GDM1 (cell line): ENCODE measurements at places on chromosomes 3 and 15.

DNA sequence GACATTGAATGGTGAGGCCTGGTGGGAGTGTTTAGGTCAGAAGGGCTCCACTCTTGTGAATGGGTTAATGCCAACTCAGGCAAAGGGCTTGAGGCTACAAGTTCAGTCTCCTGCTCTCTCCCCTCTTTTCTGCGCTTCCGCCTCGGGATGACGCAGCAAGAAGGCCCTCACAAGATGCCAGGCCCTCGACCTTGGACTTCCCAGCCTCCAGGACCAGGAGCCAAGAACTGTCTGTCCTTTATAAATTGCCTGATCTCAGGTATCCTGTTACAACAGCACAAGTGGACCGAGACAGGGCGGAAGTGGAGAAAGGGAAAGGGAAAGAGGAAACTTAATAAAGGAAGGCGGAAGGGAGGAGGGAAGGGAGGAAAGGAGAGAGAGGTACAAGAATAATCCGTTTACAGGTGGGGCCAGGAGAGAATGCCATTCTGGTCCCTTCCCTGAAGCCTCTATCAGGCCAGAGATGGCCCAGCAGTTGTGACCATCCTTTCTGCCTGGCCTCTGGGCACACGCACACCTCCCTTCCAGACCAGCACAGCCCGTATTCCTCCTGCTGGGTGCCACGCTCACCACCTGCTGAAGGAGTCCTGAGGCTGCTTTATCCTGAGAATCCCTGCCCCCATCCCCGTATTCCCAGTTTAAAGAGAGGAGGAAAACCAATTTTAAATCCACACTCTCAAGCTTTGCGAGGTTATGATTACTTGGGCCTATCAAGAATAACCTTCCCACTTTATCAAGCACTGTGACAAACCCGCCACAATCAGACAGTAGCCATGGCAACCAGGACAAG lies 64.2 kb downstream of the OXNAD1 start:
- DNase-seq, result no peak

DNA sequence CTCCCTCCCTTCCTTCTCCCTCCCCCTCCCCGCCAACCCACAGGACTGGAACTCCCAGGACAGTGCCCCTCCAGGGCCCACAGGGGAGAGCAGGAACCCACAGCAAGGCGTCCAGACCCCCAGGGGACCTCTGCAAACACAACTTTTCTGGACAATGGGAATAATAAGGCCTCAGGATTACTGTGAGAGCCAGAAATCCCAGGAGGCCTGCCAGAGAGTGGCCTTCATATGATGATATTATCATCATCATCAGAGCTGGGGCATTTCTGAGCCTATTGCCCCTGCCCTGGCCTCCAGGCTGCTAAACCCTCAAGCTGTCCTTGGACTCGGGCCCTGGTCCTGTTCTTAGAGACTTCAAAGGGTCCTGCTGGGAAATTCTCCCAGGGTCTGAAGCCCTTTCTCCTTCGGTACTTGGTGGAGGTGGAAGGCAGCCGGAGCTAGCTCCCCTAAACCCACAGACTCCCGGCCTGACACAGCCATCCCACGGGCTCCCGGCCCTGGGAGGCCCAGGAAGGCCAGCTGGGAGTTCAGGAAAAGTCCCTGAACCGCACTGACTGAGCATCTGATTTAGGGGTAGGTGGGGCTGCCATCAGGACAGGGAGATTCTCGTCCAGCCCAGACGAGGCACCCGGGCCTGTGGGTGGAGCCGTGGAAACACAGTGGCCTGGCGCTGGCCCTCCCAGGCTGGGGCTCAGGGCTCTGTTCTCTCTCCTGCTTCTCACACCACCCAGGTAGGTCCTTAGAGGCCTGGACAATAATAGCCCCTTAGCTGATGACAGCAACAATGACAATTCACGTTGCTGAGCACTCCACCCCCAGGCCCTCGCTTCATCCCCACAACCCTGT lies 4.9 kb downstream of the CALML4 start:
- no peak for DNase-seq

DNA sequence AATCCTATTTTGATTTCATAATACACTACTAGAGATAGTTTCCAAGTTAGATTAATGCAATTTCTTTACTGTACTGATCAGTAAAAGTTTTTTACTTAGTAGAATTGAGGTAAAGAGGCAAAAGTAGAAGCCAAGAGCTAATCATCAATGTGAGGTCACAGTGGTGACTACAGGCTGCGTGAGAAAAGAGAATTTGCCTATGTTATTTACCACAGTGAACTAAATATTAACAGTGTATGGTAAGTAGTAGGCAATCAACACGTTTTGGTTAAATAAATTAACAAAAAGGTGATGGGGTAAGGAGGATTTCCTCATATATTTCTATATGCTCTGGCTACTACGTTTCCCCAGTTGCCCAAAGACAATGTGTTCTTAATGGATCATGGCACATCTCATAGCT lies 202.2 kb upstream of the CMC1 start:
- DNase-seq, result no peak

DNA sequence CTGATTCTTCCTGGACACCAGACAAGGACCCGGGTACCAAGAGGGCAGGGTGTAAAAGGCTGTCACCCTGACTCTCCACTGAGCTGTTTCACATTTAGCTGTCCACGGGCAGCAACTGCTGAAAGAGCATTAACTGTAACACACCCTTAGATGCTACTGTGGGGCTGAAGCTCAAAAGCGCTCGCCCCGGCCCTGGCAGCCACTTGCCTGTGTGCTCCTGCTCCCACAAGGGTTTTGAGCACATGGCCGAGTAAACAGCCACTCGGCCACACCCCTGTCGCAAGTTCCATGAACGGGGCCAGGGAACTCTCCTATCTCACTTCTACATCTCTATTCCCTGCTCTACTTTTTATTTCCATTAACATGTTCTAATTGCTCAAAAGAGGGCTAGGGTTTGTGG lies 421.7 kb downstream of the TUSC7 start:
- no peak for DNase-seq

DNA sequence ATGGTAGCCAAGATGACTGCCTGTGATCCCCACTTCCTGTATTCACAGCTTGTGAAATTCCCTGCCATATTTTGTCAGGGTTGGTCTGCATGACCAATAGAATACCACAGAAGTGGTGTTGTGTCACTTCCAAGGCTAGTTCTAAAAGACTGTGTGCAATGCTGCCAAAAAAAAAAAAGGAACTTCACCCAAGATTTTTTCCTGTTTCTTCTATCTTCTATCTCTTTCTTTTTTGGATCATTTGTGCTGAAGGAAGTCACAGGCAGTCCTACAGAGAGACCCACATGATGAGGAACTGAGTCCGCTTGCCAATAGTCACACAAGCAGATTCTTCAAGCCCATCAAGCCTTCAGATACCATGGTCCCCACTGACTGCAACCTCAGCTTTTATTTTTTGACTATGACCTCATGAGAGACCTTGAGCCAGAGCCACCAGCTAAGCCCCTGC lies 18.1 kb upstream of the RAF1 start:
- DNase-seq, result peak; percentile 42

- no peak for DNase-seq
Measured at GRCh38 chr3:74661672-74662071, 47.2 kb upstream of the CNTN3 start.

DNA sequence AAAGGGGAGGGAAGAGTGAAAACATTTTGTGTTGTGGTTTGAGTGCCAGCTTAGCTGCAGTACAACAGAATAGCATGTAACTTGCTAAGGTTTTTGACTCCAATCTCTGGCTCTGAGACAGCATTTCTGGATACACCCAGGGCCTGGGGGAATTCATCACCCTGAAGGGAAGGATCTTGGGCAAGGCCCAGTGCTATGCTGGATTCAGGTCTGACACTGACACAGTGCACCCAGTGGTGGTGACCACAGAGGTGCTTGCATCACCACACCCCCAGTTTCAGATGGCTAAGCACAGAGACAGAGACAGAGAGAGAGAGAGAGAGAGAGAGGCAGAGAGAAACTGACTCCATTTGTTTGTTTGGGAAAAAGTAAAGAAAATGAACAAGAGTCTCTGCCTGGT lies 74.1 kb upstream of the KBTBD8 start:
- no peak for DNase-seq

DNA sequence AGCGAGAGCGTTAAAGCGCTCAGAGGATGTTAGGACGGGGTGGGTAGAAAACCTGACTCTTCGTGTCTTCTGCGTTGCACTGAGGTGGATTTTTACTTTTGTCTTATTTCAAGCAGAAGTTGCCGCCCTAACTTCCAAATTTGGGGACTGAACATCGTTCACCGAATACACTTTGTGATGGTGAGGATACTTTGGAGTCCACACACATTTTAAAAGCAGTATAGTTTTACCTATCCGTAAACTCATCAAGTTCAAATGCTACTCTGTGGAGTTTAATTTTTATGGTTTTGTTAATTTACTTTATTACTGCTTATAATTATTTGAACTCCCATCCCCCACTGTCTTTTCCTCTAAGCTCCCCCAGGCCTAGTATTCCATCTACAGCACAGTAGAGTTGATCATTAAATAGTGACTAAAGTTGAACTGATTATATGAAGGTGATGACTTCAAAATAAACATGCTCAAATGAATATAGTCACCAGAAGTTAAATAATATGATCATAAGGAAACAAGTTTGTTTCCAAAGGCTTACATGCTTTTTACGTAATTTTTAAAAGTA lies 617 bp upstream of the EOGT start:
- DNase-seq, result no peak

DNA sequence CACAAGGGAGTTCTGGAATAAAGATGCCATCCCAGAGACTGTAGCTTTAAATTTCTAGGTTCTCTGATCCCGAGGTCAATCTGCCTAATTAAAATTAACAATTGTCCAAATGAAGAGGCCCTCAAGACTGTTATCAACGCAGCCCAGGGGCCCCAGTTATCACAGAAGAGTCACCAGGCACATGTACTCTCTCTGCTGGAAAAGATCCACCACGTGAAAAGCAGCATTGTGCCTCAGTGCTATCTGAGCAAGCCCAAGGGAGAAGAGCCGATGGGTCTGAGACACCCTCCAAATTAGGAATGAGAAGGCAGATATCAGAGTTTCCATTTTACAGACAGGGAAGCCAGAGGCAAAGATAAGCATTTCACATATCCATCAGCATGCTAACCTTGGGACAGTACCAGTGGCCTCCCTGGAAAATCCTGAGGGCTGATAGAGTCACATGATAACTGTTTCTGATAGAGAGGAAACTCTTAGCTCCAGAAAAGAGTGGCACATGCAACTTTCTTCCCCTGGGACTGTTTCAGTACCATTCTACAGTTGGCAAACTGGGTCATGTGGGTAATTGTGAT lies 55.5 kb downstream of the ITGB5 start:
- no peak for DNase-seq

- DNase-seq, result no peak
Measured at GRCh38 chr15:77030928-77031375, 36.0 kb downstream of the PSTPIP1 start.

DNA sequence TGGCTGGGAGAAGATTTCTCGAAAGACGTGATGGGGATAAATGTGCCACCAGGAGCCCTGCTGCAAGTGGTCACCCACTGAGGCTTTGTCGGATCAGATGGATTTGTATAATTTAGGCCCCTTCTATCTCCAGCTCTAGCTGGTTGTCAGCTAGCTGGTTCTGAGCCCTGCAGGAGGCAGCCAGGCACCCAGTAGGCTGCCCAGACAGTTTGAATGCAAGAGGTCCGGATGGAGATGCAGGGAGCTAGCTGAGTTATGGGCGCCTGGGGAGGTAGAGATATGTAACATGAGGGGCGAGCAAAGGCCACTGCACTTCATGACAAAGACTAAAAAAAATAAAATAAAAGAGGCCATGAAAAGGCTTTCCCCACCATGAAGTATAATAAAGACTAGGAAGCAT lies 35.1 kb upstream of the ADPGK start:
- no peak for DNase-seq

DNA sequence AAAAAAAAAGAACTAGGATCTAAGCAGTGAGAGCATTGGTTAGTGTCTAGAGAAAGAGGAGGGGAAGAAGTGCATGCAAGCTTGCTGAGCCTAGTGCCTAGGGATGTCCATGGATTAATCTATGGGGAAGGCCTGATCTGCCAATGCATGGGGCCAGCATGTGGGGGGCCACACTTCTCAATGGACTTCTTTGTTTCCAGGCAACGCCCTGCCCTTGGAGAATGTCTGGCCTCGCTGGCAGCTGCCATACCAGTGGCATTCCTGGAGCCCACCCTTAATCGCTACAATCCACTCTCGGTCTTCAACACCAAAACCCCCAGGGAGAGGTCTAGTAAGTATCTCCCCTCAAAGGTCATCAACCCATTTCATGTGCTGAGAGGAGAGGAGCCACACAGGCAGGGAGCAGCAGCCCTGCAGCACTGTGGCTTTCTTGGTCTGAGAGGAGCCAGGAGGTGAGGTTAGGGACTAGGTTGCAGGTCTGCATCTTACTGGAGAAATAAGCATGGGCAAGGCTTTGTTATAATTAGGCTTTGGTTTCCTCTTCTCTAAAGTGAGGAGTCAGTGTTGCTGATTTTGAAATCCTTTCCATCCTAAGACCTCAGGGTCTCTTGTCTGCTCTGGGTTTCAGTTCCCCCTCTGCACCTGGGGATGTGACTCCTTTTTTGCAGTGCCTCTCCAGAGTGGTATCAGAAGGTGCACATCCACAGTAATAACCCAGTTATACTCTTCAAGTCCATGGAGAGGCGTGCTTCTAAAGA lies 188.1 kb upstream of the CHRM5 start:
- DNase-seq, result no peak
